ENCODE measurements at places on chromosomes 13 and 19.

GRCh38 chr19:39939556-39939955 is 5.1 kb upstream of the FCGBP start:
- no peak for DNase-seq

GRCh38 chr13:104015646-104016396 is 949.6 kb upstream of the SLC10A2 start:
- DNase-seq, result no peak

DNA sequence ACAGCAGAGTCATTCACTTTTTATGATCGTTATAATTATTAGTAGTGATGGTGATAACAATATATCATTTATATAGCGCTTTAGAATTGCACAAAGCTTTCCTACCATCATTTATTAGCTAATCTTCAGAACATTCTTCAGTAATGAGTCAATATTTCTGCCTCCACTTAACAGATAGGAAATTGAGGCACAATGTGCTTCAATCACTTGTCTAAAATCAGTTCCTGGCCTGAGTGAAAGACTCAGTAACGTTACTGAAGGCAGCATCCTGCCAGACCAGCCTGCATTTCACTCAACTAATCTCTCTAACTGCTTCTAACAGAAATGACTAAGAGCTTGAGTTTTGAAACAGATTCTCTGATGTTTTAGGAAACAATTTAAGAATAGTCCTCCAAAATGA is 412.1 kb downstream of the MZT1 start:
- no peak for DNase-seq

DNA sequence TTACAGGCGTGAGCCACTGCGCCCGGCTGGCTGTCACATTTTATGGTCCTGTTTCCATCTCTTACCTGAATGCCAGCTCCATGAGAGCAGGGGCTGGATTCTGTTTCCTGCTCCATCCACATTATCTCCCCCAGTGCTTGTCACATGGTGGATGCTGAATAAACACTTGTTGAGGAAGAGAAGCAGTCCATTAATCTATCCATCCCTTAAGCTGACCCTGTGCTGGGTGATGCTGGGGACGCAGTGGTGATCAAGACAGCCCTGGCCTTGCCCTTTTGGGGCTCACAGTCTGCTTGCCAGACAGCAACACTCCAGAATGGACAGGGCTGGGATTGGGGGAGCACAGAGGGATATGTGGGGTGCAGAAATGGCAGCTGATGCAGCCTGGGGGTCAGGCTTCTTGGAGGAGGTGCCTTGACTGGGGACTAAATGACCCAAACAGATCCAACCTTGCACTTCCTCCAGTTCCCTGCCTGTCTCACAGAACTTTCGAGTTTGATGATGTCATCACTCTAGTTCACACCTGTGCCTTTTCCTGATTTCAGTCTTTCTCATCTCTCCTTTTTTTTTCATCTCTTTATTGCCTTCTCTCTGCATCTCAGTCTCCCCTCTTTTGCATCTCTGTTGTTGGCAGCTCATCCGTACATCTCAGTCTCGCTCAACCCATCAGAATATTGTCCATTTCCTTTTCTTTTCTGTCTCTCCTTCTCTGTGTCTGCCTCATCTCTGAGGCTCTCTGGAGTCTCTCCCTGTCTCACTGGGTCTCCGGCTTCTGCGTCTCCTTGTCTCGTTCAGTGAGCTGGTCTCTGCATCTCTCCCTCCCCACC is 4.6 kb downstream of the IRF2BP1 start:
- DNase-seq, result no peak

- DNase-seq, result no peak
These were observed 9.1 kb downstream of the MAST1 start for GRCh38 chr19:12847159-12848139.

DNA sequence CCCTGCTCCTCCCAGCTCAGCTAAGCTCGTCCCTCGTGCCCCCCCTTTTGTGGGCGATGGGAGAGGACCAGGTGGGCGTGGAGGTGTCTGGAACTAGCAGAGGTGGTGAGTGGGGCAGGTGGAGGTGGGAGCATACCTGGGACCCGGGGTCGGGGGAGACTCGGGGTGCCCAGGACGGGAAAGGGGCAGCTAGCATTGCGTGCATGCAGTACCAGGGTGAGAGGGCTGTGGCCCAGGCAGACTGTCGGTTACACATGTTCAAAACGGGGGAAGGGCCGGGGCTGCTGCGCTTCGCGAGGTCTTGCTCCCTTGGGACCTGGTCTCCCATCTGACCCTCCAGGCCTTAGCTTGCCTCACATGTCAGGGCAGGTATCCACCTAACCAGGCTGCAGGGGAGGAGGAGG is 9.1 kb downstream of the TLE5 start:
- DNase-seq, result no peak

All from NCI-H1930 (cell line).